ENCODE measurements at places on chromosomes 7 and 10. TPM values are rescaled to one million over a fixed set of nuclear protein-coding genes. Genes with fewer than 3 reads are reported as not detected.

Gene TSPAN13
- 17.6 TPM for total RNA-seq

Gene PTN
- not detected for total RNA-seq

Gene STAG3
- not detected for total RNA-seq

Gene UCN3
- total RNA-seq: not detected

Gene MNX1
- total RNA-seq: 5.1 TPM
